ENCODE measurements at places on chromosomes 3 and 15.

- DNase-seq, result no peak
Measured at GRCh38 chr3:123060054-123060453, 6.8 kb upstream of the PDIA5 start.

DNA sequence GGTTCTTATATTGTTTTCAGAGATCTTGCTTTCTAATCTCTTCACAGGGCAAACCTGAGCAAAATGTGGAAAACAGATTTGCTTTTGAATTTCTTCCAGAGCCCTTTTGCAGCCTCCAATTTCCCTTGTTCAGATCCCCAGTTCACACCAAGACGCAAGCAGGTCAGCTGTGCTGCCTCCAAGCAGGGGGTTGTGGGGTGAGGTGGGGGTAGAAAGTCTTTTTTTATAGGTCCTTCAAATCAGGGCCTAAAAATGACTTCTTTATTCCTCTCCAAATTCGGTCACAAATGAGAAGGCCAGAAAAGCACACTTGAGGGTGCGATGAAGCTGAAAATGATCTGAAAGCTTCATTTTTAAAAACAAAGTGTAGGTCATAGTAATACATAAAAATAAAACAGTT, 26.3 kb upstream of the AVEN start:
- no peak for DNase-seq

GRCh38 chr3:69011096-69011730, 2.3 kb downstream of the EOGT start:
- DNase-seq, result no peak

GRCh38 chr3:122677216-122677615, 3.4 kb upstream of the PARP14 start:
- DNase-seq, result no peak

DNA sequence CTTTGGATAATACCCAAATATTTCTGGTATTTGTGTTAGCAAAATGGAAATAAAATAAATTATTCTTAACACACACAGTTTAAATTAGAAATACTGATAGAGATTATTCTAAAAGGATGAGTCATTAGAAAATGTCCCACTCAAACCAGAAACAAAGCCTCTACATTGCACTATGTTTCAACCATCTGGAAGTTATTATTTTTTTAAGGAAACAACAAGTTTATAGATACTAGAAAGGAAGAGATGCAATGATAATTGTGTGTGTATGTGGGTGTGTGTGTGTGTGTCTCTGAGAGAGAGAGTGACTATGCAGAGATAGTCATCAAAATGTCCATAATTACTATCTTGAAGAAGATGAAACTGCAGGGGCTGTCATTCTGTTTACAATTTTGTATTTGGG, 1340.5 kb downstream of the ROBO1 start:
- no peak for DNase-seq

DNA sequence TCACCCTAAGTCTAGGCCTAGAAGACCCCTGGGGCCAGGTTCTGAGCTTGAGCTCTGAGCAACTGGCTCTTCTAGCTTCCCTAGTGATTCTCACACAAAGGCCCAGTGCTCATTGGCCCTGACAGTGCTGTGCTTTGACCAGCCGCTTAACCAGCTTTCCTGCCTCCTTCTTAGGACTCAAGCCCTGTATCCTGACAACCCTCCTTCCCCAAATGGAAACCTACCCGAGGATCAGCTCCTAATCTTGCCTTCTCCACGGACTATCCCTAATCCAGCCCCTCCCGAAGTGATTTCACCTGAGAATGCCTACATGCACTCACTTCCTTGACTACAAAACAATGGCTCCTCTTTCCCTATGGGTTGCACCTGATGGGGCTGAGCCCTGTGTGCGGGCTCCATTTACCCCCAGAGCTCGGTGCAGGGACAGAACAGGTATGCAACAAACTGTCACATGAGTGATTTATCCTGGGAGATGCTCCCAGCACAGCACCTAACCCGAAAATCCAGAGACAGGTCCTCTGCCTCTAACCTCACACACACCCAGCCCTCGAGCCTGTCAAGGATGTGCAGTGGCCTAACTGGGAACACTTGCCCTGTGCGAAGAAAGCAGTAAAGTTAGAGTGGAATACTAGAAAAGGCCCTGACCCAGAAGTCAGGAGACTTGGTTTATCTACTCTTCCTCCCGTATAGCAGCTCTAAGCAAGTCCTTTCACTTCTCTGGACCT, 2.3 kb downstream of the MEGF11 start:
- DNase-seq, result no peak

- peak; percentile 8 for DNase-seq
Measured at GRCh38 chr3:15557511-15557946, 36.0 kb upstream of the COLQ start.

GRCh38 chr15:42992626-42993025, 72.0 kb upstream of the TTBK2 start:
- no peak for DNase-seq

All from activated naive CD4-positive, alpha-beta T cell (primary cell).